Fibroblast of skin of right biceps (primary cell): ENCODE measurements at places on chromosomes 11 and 22.
A peak's percentile ranks its signal among the peaks of the same experiment; 100 is the strongest.

DNA sequence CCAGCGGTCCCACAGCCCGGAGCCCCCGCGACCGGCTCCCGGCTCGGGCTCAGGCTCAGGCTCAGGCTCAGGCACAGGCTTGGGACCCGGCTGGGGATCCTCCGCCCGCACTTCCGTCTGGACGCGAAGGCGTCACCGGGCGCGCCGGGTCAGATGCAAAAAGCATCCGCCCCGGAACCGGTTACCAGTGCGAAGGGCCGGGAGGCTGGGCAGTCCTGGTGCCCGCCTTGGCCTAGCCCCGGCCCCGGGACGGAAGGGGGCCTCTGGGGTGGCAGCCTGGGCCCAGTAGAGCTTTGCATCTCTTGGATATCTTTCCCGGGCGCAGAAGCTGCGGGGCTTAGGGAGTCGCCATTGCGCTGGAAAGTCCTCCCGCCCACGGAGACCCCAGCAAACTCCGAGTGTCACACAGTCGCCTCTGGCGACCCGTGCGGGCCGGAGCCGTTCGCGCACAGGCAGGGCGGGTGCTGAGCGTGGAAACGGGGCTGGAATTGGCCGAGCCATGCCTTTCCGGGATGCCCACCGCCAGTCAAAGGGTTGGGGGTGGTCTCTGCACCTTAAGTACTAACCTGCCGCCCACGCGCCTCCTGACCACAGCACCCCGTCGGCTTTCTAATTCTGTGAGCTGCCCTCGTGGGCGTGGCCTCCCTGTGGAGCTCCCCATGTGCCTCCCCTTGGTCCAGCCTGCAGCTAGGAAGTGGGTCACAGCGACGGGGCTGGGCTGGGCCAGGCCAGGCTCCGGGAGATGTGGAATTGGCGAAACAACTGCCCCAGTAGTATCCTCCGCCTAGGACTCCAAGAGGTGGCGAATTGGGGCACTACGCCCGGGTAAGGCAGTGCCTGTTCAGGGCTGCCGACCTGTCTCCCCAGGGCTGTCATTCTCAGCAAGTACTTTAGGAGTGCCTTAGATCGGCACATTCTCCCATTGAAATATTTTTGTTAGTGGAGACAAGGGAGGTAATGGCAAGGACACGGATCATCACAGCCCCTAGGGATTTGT, at the start of gene TMEM9B:
Gene TMEM9B, minus strand, starts transcription at position 119 of the 997 bp plus-strand sequence. CDS start 129 bp downstream, outside the sequence.
- peak; percentile 84 for DNase-seq

- peak; percentile 84 for DNase-seq
These were observed 1091.8 kb downstream of the TBC1D22A start for GRCh38 chr22:47854251-47854650.

GRCh38 chr11:69135420-69136363, 20.0 kb upstream of the SMIM38 start:
- no peak for DNase-seq

DNA sequence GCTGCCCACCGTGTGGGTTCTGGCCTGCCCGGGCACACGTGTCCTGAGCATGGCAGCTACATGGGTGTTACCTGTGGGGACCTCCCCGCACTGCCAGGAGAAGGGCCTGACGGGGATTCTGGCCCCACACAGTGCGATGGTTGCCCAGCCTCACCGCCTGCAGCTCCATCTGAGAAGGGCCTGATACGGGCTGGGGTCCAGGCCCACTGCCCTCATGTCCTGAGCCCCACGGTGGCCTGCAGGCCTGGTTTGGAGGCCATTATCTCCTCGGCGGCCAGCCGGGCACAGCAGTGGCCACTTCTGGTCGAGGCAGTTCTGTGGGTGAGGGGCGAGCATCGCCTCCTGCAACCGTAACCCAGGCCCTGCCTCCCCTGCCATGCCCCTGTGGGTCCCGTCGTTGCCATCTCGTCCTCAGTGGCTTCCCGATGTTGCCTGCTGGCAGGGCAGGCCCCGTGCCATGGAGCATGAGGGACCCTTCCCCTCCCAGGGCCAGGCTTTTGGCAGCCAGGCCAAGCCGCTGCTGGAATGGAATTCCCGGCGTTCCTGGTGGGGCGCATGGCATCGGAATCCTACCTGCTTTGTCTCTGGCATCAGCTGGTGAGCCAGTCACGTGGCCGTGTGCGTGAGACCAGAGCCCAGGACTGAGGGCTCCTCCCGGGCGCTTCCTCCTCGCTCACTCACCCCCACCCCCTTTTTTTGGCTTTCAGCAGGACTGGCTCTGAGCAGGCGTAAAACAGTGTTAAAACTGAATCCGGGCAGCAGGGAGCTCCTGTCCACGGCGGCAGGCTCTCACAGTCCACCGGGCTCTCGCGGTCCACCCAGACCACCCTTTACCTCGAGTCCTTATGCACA, 71.9 kb upstream of the PPARA start:
- no peak for DNase-seq

GRCh38 chr11:121472312-121472711, 19.5 kb upstream of the SORL1-AS1 start:
- no peak for DNase-seq

DNA sequence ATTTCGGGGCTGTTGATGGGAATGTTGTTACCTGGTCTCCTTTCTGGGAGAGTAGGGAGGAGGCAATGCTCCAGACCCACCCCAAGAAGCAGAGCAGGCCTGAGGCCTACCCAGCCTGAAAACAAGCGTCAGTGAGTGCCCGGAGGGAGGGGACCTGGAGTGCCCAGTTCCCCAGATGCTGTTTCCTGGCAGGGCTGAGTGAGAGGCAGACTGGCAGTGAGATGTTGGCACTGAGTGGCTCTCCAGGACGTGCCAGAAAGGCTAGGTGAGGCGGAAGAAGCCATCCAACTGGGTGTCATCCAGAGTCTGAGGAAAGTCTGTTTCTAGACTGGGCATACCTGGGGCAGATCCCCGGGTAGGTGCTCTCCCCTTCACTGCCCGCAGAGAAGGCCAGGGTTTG, 1.3 kb downstream of the POU2F3 start:
- no peak for DNase-seq

- DNase-seq: peak; percentile 93
These were observed 125.0 kb upstream of the ARHGAP42 start for GRCh38 chr11:100562128-100562527.

GRCh38 chr11:1671658-1672057, 25.3 kb upstream of the KRTAP5-6 start:
- DNase-seq: no peak

DNA sequence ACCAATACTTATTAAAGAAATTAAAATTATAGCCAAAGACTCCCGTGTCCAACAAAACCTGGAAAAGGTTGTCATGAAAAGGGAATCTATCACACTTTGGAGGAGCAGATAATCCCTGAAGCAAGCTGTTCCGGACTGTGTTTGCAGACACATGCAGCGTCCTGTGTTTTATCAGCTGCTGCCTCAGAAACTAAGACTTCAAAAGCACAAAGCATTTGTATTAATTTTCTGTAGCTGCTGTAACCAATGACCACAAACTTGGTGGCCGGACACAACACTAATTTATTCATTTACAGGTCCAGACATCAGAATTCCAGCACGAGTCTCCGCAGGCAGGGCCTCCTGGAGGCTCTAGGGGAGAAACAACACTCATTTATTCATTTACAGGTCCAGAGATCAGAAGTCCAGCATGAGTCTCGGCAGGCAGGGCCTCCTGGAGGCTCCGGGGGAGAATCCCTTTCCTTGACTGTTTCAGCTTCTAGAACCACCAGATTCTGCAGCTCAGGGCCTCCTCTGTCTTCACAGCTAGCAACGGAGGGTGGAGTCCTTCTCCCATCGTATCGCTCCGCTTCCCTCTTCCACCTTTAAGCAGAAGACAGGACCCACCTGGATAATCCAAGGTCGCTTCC, 465.3 kb downstream of the BRD1 start:
- DNase-seq: no peak

DNA sequence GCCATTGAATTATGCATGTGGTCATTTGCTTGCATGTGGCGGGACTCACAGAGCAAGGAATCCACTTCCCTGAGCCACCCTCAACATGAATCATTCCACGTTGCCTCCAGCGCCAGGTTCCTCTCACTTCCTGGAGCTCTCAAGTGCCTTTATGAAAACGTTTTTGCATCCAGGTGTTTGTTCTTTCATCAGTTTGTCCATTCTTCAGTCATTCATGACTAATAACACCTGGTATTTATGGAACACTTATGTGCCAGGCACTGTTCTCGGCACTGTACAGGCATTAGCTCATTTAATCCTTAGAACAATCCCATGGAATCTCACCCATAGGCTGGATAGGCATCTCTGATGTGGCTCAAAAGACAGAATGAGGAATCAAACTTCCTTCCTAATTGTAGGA, 256.1 kb upstream of the SYN3 start:
- no peak for DNase-seq

DNA sequence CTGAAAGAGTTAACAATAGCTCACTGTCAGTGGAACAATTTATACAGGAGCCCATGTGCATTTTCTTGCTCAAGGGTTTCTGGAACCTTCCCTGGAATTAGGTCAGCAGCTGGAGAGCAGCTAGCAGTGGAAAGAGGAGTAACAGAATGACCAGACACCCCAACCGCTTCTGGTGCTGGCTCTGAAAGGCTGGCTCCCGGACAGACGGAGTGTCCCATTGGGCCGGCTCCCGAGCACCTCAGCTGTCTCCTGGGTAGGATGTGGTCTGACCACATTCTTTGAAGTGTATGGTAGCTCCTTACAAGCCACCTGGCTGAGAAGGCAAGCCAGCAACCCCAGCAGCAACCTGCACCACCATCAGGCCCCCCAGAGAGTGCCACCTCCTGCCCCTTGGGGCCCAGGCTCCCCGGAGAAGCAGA, 44.7 kb downstream of the ABTB2 start:
- DNase-seq: no peak

GRCh38 chr22:39567135-39567946, 3.2 kb upstream of the CACNA1I start:
- DNase-seq: no peak

DNA sequence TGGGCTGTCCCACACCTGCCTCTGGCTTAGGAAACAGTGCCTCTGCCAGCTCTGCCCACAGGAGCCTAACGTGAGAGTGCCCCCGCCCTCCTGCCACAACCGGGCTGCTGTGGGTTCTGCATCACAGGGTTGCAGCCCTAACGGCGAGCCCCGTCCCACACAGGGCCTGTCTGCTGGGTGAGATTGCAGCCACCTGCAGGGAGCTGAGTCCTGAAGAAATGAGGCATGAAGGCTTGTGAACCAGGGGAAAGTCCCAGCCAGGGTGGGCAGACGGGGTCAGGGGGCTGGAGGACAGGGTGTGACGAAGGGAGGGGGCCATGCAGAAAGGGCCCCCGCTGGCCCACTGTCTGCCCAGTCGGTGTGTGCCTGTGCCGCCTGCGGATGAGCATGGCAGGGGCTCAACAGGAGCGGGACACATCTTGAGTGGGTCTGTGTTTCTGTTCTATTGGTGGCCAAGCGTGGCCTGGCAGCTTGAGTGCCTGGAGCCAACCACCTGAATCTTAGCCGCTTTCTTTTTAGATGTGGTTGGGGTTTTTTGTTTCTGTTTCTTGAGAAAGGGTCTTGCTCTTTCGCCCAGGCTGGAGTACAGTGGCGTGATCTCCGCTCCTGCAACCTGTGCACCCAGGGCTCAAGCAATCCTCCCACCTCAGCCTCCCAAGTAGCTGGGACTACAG, 38.9 kb downstream of the CTTN start:
- DNase-seq: no peak

DNA sequence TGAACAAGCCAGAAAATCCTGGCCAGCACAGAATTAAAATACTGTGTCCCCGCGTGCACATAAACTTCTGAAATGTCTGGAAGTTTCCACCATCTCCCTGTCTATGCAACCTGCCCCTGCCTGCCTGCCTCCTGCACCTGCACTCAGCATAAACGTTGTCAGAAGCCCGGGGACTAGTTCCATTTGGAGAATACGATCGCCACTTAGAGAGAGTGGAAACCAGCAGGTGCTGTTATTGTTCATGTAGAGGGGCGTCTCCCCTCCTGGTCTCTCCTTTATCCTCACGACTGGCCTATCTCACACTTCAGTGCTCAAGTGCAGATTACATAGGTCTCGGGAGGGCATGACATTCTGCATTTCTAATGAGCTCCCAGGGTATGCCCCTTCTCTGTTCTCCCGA, 35.6 kb downstream of the MPPED1 start:
- DNase-seq: no peak

GRCh38 chr11:8011981-8012444, 24.9 kb downstream of the EIF3F start:
- peak; percentile 99 for DNase-seq

DNA sequence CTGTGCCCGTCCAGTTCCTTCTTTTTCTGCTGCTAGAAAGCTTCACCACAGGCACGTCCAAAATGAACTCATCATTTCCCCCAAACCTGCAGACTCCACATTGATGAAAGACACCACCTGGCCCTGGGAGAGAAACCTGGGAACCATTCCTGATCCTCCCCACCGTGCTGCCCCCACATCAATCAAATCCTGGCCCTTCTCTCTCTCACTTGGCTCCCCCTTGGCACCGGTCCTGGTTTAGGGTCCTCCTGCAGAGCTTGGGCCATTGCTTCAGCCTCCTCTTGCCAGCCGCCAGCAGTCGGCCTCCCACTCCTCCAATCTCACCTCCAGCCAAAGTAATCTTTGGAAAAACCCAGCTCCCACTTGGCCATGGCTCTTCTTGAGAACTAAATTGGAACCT, 38.5 kb downstream of the RIBC2 start:
- no peak for DNase-seq

GRCh38 chr11:65588199-65589054, 7.2 kb downstream of the KCNK7 start:
- DNase-seq: peak; percentile 58

GRCh38 chr22:25216230-25216629, 3.2 kb upstream of the CRYBB2 start:
- DNase-seq: no peak

- DNase-seq: no peak
These were observed 11.1 kb downstream of the NUMA1 start for GRCh38 chr11:72069200-72069599.

DNA sequence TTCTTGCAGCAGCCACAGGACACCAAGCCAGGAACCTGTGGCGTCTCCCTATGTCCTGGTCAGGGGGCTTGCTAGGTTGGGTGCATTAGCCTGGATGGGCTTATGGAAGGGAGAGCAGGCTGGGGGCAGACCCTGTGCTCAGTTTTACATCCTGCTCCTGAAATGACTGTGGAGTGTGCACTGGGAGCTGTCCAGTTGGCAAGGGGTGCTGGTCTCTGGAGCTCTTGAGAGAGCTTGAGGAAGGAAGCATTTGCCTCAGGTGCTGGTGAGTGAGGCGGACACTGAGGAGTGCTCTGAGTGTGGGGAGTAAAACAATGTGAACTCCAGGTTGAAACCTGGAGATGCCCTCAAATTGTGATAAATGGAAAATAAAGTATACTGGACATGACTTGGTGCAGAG, 3.4 kb downstream of the SCGB1D4 start:
- peak; percentile 17 for DNase-seq

DNA sequence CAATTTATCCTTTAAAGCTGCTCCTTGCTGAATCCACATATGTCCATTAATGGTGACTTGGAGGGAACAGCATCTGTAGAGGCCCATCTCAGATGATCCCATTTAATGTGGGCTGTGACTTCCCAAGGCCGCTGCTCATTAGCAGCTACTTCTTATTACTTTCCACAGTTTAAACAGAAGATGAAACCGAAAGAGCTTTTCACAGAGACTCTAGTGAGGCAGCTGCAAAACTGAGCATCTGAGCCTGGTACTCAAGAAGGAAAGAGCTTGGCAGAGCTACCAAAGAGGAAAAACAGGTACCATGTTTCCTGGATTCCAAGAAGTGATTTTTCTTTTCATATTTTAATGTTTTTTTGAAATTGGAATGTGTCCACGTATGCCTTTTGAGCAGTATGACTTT, 110.5 kb upstream of the NARS2 start:
- no peak for DNase-seq
